DND-41 (cell line): ENCODE measurements at places on chromosomes 11 and 22.

GRCh38 chr11:74102321-74102720 is 68.5 kb downstream of the C2CD3 start:
- H3K36me3 ChIP-seq = peaks cover 75% of the 10 kb centered on the region
- no peaks in the 10 kb centered on the region for H3K27me3 ChIP-seq
- H3K4me3 ChIP-seq = no peak overlapping the region
- H3K4me1 ChIP-seq = no peaks in the 10 kb centered on the region
- DNase-seq = no peak

DNA sequence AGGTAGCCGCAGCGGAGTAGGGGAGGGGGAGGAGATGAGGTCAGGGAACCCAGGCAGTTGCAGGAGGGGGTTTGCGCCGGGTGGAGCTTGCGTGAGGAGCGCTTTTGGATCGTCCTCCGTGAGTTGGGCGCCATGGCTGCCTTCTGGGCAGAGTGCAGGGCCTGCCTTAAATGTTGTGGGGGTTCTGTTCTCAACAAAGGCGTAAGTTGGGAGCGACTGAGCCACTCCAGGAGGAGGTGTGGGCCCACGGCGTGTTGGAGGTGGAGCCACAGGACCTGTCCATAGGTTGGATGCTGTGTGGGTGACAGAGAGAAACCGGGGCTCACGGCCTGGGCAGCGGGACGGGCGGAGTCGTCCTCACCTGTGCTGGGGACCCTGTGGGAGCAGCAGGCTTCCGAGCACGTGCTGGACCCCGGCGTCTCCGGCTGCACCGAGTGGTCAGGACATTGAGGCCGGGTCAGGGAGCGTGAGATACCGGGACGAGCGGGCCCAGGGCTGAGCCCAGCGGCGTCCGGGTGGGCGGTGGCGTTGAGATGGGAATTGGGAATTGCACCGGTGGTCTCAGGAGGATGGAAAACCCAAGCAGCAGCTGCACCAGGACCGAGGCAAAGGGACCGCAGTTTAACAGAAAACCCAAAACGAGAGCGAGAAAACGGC is 977 bp upstream of the PGGHG start:
- peak overlapping the region; percentile 61; the same call in 1 of the 2 replicates for H3K4me3 ChIP-seq
- peak; percentile 59 for DNase-seq
- H3K27me3 ChIP-seq = peaks cover 9% of the 10 kb centered on the region
- peaks cover 44% of the 10 kb centered on the region for H3K4me1 ChIP-seq

DNA sequence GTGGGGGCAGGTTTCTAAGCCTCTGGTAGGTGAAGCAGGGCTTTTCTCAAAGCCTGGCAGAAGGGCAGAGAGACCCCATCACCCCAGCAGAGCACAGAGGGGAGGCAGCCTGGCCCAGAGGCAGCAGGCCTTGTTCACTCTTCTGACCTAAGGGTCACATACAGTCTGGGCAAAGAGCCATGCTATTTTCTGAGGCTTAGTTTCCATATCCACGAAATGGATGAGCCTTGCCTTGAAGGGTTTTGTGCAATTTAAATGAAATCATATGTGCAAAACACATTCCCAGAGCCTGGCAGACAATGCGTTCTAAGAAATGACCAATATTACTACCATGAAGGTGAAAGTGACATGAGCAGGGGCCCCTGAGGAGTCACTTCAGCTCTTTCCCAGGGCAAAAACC is 44.5 kb downstream of the HIRA start:
- H3K36me3 ChIP-seq = peaks cover 95% of the 10 kb centered on the region
- no peak for DNase-seq
- no peak overlapping the region for H3K27ac ChIP-seq
- no peak overlapping the region for H3K4me3 ChIP-seq

DNA sequence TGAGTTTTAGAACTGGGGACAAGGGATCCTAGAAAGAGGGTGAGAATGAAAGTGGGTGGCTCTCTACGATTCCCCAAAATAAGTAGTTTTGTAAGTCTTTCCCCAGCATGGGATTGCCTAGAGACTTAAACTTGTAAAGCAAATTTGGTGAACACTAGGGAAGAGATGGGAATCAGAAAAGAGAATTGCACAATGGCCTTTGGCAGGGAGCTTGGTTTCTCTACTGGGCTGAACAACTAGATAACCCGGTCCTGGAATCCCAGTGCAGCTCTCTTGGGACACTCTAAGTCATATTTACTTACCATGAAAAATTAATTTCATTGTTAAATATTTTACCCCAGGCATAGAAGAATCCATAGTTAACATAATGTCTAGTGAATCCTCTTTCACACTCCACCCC is 16.5 kb upstream of the USP18 start:
- no peaks in the 10 kb centered on the region for H3K27me3 ChIP-seq
- DNase-seq = no peak
- no peak overlapping the region for H3K27ac ChIP-seq
- no peaks in the 10 kb centered on the region for H3K4me1 ChIP-seq
- H3K36me3 ChIP-seq = no peaks in the 10 kb centered on the region
- no peak overlapping the region for H3K4me3 ChIP-seq

- H3K27me3 ChIP-seq = no peaks in the 10 kb centered on the region
- no peak overlapping the region for H3K27ac ChIP-seq
- peaks cover 41% of the 10 kb centered on the region for H3K36me3 ChIP-seq
- H3K4me3 ChIP-seq = no peak overlapping the region
- no peak for DNase-seq
Measured at GRCh38 chr11:3087373-3087772, 30.1 kb upstream of the CARS1 start.
